ENCODE measurements at places on chromosomes 11 and 22. TPM values are rescaled to one million over a fixed set of nuclear protein-coding genes. Genes with fewer than 3 reads are reported as not detected.

Gene ZNF70
- 8.1 TPM for total RNA-seq

Gene KDM4E
- total RNA-seq: not detected

Gene CD3G
- total RNA-seq: 1.7 TPM

Gene FGF4
- total RNA-seq: 0.28 TPM

GRCh38 chr11:73797457-73797856 is 9.8 kb downstream of the MRPL48 start:
- H3K27me3 ChIP-seq: no peaks in the 10 kb centered on the region
- no peak for DNase-seq
- H3K4me3 ChIP-seq: no peak overlapping the region
- no peaks in the 10 kb centered on the region for H3K4me1 ChIP-seq

DNA sequence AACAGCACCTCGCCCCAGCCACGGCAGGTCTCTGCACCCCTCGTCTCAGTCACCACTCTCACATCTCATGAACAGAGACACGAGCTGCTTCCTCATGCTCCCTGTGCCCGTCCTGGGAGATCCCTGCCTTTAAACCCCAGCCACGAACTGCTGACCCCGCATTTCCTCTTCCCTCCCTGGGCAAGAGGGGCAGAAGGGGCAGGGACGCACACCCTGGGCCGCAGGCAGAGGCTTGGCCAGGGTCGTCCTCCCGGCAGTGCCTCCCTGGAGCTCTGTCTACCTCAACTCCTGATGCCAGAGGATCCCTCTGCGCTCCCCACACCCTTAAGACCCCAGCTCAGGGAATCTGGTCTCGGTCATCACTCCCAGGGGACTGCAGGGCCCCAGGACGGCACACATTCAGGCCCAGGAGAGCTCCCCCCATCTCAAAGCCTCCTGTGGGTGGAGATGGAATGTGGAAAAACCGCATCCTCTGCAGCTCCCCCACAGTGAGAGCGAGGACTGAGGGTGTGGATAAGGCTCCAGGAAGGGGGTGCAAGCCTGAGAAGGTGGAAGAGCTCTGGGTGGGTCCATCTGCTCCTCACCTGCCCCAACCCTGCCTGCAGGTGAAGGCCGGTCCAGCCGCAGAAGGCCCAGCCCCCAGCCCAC is 1.2 kb downstream of the BID start:
- no peak overlapping the region for H3K27ac ChIP-seq
- H3K36me3 ChIP-seq: no peaks in the 10 kb centered on the region
- H3K27me3 ChIP-seq: no peaks in the 10 kb centered on the region
- H3K4me1 ChIP-seq: no peaks in the 10 kb centered on the region
- H3K4me3 ChIP-seq: peak overlapping the region; percentile 83
- DNase-seq: no peak

DNA sequence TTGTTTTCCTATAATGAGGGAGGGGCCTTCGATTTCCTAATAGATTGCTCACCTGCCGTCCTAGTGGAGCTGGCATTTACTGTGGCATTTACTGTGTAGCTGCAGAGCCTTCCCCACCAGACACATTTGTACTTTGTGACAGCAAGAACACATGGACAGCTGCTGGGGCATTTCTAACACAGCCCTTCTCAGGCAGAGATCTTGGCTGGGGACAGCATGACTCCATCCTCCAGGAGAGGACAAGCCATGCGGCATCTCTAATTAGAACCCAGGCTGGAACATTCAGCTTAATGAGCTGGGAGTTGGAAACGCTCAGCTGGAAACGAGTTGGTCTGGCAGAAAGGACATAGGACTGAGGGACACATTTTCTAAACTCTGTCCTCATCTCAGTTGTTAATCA is 887.5 kb downstream of the NTM start:
- H3K36me3 ChIP-seq: no peaks in the 10 kb centered on the region
- no peak overlapping the region for H3K27ac ChIP-seq
- no peak overlapping the region for H3K4me3 ChIP-seq
- H3K4me1 ChIP-seq: no peaks in the 10 kb centered on the region
- H3K27me3 ChIP-seq: no peaks in the 10 kb centered on the region

DNA sequence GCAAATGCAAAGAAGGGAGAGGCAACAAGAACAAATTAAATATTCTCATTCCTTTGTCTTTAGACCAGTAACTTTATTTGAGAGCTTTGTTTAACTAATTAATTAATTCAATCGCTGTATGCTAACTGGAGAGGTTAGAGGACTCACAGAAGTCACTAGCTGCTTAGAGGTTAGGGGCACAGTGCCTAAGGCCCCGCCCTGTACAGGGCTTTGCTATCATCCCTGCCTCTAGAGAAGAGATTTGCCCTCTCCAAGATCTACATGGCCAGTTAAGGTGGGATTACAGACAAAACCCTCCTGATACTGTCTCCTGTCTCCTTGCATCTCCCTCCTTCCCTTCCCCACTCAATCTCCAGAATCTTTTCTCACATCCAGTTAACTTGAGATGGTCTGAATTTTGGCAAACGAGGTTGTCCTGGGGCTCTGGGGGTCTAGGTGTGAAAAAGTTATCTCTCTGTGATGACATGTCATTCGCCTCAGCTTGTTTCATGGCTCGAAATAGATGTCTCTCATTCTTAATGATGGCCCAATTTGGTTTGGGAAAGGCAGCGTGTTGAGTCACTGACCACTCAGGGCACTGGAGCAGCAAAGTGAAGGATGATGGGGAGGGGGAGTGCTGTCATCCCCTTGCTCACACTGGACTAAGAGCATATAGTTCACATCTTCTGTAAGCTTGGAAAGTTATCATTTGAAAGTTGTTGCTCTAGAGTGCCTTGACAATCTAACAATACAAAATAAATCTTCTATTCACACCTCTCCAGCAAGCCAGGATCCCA is 190.9 kb downstream of the KIRREL3 start:
- no peaks in the 10 kb centered on the region for H3K4me1 ChIP-seq
- no peak overlapping the region for H3K4me3 ChIP-seq
- no peak overlapping the region for H3K27ac ChIP-seq
- no peaks in the 10 kb centered on the region for H3K36me3 ChIP-seq

DNA sequence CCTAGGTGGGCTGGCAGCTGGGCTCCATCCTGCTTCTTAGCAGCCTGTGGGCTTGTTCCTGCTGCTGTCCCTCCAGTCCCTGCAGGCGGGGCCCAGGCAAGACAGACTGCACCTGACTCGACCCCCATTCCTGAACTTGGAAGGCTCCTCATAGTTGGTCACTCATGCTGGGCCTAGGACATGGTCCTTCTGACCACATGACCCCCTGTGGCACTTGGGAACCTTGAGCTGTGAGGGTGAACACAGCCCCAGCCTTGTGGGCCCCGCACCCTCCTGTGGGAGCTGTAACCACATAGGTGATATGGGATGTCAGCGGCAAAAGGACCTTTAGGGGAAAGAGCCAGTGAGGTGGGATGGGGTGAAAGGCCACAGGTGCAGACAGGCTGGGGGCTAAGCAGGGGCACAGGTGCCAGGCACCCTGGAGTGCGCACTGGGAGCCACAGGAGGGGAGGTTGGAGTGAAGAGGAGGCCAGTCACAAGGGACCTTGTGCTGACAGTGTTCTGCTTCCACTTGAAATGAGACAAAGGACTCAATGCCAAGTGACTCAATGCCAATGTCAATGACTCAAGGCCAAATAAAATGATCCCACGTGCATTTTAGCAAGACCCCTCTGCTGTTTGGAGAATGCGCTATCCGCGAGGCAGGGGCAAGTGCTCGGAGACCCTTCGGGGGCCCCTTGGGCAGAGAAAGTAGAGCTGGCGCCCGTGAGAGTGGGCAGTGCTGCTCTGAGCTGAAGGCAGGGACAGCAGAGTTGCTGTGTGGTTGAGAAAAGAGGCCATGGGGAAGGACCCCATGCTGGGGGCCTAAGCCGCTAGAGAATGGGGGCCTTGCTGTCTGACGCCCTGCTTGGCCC is 90.7 kb downstream of the MORC2 start:
- no peaks in the 10 kb centered on the region for H3K27me3 ChIP-seq
- no peaks in the 10 kb centered on the region for H3K4me1 ChIP-seq
- no peak overlapping the region for H3K4me3 ChIP-seq
- H3K27ac ChIP-seq: no peak overlapping the region
- no peak for DNase-seq

DNA sequence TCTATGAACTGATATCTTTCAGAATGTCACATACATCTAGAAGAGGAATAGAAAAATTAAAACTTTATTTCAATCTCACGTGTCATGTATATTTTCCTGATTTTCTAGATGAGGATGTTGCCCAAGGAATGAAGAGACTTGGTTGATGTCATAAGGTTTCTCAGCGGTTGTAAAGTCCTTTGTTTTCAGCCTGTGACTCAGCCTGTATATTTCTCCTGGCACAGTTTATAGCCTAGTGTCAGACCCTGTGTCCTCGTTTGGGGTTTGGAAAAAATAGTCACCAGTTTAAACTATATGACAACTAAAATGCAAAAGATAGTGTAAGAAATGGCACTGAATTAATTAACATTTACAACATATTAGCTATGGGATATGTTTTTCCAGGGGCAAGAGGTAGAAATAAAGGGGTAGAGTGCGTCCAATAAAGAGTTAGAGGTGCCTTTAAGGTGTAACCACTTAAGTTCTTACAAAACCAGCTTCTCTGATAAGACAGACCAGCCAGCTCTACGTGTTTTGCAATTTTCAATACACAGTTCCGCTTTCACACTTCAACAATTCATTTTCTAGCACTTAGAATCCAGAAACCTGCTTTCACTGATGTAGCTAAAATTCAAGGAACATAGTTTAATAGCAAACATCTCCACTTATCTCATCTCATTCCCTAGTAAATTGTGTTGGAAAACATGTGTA is 1432.6 kb upstream of the TENM4 start:
- H3K4me1 ChIP-seq: no peaks in the 10 kb centered on the region
- no peak overlapping the region for H3K4me3 ChIP-seq
- H3K36me3 ChIP-seq: no peaks in the 10 kb centered on the region
- H3K27me3 ChIP-seq: no peaks in the 10 kb centered on the region
- no peak for DNase-seq

DNA sequence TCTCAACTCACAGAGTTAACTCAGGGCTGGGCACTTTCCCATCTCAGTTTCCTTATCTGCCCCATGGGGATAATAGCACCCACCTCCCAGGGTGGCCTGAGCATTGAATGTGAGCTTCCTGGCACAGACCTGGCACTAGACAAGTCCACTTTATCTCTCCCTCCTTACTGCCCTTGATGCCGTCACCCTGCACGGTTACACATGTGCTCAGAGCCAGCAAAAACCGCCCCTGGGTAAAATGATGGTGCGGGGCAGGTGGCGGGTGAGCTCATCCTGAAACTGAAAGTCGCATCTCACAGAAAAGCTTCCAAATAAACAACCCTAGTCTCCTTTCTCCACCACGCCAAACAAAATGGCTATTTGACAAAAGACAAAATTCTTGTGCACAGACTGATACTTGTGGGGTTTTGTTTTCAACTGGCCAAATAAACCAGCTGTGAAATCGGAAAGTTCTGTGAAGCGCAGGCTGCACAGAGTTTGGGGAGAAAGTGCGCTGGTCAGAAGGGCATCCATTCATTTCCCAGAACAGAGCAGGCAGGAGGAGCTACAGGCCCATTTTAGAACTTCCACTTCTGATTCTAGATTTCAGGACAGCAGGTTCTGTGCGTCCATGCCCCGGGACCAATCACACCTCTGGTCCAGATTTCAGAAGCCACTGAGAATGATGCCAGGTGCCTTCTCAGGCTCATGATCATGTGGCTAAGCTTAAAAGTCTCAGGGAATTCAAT is 138.1 kb downstream of the SHANK2 start:
- no peak overlapping the region for H3K4me3 ChIP-seq
- DNase-seq: no peak
- no peaks in the 10 kb centered on the region for H3K36me3 ChIP-seq
- H3K4me1 ChIP-seq: peaks cover 12% of the 10 kb centered on the region
- no peak overlapping the region for H3K27ac ChIP-seq

- no peak for DNase-seq
- H3K27ac ChIP-seq: no peak overlapping the region
- H3K4me3 ChIP-seq: no peak overlapping the region
- no peaks in the 10 kb centered on the region for H3K27me3 ChIP-seq
Observed at GRCh38 chr11:85028329-85029101, 598.6 kb downstream of the DLG2 start.

- peaks cover 3% of the 10 kb centered on the region for H3K4me1 ChIP-seq
- H3K4me3 ChIP-seq: no peak overlapping the region
- DNase-seq: no peak
- no peaks in the 10 kb centered on the region for H3K36me3 ChIP-seq
- no peak overlapping the region for H3K27ac ChIP-seq
- H3K27me3 ChIP-seq: no peaks in the 10 kb centered on the region
Observed at GRCh38 chr22:44640618-44641155, 61.3 kb upstream of the PRR5 start.

GRCh38 chr11:73975479-73975757 is 7.2 kb downstream of the UCP2 start:
- H3K4me3 ChIP-seq: no peak overlapping the region
- H3K27me3 ChIP-seq: no peaks in the 10 kb centered on the region
- no peaks in the 10 kb centered on the region for H3K4me1 ChIP-seq
- no peaks in the 10 kb centered on the region for H3K36me3 ChIP-seq

- no peaks in the 10 kb centered on the region for H3K4me1 ChIP-seq
- no peaks in the 10 kb centered on the region for H3K36me3 ChIP-seq
- no peaks in the 10 kb centered on the region for H3K27me3 ChIP-seq
- DNase-seq: no peak
Observed at GRCh38 chr11:78039391-78039918, 16.4 kb upstream of the KCTD14 start.

DNA sequence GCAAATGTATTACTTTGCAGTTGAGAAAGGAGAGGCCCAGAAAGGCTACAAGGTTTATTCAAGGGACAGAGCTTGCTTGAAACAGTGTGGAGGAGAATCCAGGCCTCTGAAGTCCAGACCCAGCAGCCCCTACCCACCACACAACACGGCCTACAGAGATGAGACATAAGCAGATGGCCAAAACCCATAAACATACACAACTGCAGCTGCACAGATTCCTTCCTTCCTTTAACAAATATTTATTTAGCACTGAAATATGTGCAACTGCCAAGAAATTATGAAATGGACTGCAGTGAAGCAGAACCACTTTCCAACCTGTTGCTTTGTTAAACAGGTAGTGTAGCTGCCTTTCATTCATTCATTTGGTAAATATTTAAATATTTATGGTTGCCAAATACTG is 122.3 kb downstream of the SPATA19 start:
- H3K27me3 ChIP-seq: no peaks in the 10 kb centered on the region
- H3K4me3 ChIP-seq: no peak overlapping the region
- no peaks in the 10 kb centered on the region for H3K36me3 ChIP-seq
- H3K27ac ChIP-seq: no peak overlapping the region
- H3K4me1 ChIP-seq: no peaks in the 10 kb centered on the region
- no peak for DNase-seq

- no peak for DNase-seq
- no peak overlapping the region for H3K4me3 ChIP-seq
- no peaks in the 10 kb centered on the region for H3K27me3 ChIP-seq
- H3K4me1 ChIP-seq: no peaks in the 10 kb centered on the region
Observed at GRCh38 chr11:110856996-110857812, 145.0 kb upstream of the ARHGAP20 start.

Measured in prostate gland (tissue), 2 donors.